Activated T-cell treated with anti-CD3 and anti-CD28 coated beads for 4 hours (primary cell): ENCODE measurements at places on chromosomes 11 and 22.

DNA sequence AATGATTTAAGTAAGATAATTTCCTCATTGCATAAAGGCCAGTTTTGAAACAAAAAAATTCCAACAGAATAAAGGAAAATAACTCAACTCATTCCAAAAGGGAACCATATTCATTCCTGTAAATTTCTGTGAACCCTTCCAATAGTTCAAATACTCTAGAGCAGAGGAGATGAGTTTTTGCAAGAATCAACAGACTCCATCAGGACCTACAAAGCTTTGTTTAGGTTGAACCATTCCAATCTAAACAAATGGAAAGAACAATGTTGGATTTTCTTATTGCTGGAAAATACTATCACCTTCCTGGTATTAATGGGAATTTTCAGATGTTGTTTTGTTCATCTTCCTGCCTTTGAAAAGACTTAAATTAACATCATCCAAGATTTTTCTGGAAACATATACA lies 21.8 kb upstream of the OR5AN1 start:
- DNase-seq = no peak

- DNase-seq = no peak
Observed at GRCh38 chr11:34827228-34827627, 89.0 kb downstream of the APIP start.

DNA sequence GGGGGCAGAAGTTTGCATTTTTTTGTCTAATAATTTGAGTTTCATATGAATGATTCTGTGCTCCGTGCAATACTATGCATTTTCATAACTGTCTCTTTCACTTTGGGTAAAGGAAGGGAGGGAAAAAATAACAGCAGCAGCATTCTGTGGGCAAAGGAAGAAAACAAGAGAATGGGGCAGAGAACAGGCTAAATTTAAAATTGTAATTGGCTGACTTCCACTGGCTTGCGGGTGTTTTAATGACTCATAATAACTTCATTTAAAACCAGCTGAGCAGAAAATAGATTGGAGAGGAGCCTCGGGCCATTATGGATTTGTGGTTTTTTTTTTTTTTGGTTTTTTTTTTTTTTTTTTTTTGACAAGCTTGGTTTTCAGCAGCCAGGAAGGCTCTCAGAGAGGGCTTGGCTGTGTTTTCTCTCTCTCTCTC lies 107.4 kb downstream of the ZBTB16 start:
- DNase-seq = no peak

DNA sequence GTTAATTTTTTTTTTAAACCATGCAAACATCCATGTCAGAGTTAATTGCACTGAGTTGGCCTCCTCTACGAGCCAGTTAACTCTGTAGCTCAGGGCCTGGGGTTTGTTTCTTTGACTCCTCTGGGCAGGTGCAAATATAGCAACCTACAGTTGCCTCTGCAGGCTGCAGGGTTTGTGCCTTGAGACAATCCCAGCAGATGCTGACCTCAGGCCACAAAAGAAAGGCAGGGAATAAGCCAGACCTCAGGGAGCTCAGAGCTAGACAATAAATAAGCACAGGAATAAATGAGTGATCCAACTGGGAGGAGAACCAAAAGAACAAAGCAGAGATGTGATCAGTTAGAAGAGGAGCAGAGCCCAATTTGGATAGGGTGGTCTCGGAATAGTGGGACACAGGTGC lies 390.8 kb downstream of the SHANK2 start:
- no peak for DNase-seq

GRCh38 chr22:47275605-47276449 lies 513.4 kb downstream of the TBC1D22A start:
- no peak for DNase-seq

- no peak for DNase-seq
Observed at GRCh38 chr22:24601217-24602104, 1.5 kb upstream of the GGT1 start.
